ENCODE measurements at places on chromosomes 4 and X.

DNA sequence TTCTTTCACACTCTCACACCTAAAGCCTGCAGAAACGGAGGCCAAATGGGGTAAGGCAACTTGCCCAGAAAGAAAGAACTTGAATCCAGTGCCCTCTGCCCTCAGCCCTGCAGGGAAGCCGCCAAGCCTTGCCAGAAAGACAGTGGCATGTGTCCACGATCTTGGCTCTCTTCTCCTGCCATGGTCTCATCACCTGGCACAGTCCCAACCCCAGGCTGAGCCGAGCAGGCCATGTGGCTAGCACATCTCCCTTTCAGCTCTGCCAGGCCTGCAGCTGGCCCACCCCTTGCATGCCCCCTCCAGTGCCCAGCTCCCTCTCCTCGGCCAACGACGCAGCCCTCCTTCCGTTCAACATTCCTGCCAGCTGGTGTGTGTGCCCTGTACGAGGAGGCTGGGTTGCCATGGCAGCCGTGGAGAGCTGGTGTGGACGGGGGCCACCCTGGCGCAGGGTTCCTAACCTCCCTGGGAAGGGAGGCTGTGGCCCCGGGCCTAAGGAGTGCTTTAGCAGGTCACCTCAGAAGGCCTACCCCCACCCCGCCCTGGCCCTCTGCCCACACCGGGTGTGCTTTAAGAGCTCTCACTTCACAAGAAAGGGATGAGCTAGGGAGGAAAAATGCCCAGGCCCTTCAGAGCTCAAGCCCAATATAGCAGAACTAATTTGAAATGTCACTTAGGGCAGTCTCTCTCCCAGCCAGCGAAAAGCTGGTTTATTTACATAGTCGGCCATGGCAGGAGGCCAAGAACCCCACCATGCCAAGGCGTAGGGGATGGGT, 73.0 kb upstream of the PJA1 start:
- no peak for DNase-seq

GRCh38 chrX:97366237-97366636, 482.5 kb downstream of the RPA4 start:
- DNase-seq = no peak

DNA sequence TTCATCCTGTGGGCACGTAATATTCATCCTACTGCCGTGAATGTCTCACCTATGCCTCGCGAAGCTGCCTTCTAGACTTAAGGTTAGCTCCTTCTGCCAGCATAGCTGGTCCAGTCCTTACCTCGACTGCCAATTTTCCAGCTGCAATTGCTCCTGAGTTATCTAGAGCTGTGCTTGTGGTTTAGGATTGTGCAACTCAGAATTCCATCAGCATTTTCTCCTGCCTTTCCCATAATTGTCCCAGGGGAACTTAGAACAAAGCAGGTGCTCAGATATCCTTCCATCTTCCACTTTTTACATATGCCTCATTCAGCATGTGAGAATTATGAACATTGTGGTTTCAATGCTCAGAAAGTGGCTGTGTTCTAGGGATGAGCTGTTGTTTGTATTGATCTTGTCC, 131.4 kb upstream of the ADGRL3 start:
- no peak for DNase-seq

DNA sequence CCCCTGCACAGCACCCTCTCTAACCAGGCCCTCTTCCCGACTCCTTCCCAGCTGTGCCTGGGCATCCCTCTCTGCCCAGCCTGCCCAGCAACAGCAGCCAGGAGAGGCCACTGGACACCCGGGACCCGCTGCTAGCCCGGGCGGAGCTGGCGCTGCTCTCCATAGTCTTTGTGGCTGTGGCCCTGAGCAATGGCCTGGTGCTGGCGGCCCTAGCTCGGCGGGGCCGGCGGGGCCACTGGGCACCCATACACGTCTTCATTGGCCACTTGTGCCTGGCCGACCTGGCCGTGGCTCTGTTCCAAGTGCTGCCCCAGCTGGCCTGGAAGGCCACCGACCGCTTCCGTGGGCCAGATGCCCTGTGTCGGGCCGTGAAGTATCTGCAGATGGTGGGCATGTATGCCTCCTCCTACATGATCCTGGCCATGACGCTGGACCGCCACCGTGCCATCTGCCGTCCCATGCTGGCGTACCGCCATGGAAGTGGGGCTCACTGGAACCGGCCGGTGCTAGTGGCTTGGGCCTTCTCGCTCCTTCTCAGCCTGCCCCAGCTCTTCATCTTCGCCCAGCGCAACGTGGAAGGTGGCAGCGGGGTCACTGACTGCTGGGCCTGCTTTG, 1.1 kb downstream of the AVPR2 start:
- no peak for DNase-seq

- no peak for DNase-seq
Measured at GRCh38 chr4:181147416-181147951, 1095.7 kb upstream of the TENM3 start.

GRCh38 chrX:108344216-108344615, 94.0 kb downstream of the COL4A6 start:
- no peak for DNase-seq

DNA sequence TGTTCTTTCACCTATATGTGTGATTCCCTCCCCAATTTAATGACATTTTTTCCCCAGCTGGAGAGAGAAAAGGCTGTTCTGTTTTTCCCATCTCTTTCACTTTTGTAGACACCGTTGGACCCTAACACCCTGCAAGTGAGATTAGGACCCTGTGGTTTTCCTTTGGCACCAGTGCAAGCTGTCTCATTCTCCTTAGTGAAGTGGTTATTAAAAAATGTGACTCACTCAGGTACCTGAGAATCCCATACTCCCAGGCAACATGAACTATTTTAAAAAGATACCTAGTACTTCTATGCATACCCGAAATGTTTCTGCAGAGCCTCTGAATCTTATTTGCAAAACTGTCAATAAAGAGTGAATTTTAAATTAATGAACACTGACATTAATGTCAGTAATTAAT, 175.7 kb upstream of the TBC1D9 start:
- DNase-seq = no peak

GRCh38 chr4:176413171-176413570, 93.4 kb downstream of the SPCS3 start:
- no peak for DNase-seq

DNA sequence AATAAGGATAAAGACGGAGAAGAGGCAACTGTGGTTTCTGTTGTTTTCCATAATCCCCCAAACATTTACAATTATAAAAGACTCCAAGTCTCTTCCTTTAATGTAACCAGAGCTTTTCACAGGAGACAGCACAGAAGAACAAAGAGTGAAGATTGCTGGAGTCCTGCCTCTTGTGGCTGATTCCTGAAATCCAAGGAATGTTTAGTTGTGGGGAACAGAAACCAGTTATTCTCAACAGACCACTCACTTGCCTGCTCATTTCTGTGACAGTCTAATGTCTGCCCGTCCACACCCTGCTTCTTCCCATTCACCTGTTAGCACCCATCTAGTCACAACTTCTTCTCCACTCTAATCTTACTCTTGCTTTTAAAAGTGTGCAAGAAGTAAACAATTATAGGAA, 12.1 kb downstream of the TEX13B start:
- no peak for DNase-seq

DNA sequence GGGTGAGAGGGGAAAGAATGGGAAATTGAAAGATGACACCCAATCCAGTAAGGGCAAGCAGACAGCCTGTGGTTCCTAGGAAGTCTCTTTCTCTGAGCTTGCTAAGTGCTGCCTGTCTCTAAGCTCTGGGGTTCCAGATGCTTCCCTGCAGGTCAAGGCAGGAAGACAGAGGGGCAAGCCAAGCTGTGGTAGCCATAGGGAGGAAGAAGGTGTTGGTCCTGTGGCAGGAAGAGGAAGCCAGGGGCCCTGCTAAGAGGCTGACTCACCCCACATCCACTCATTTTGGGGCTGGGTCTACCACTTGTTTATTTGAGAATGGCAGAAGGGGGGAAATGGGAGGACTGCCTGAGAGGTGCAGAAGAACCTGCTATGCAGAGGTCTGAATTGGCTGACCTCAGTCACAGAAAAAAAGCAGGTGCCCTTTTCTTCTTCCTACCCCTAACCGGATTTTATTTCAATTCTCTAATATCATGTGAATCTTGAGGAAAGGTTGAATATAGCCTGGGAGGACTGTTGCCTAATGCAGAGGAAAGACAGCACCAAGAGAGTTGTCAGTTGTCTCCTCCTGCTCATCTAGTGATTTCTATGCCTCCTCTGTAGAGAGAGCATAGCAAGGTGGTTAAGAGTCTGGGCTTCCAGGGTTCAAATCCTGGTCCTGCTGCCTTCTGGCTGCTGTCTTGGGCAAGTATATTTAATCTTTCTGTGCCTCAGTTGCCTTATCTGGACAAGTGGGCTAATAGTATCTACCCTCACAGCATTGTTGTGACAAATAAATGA, 27.4 kb downstream of the HOPX start:
- DNase-seq = no peak

DNA sequence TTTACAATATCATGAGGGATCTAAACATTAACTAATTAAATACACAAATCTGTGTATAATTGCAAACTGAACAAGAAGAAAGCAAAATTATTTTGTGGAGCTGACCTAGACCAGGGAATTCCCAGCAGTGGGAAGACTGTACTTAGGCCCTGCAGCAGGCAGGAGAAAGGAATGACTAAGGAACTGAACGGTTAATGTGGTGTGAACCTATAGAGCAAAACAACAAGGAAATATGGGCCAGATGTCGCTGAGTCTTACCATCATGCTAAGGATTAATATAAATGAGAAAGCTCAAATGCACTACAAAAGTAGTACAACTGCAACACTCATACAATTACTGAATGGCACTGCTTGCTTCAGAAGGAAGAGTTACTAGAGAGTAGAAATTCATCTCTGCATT, 120.3 kb upstream of the ATXN3L start:
- no peak for DNase-seq

- DNase-seq = no peak
Measured at GRCh38 chrX:31837445-31838049, 765.7 kb upstream of the FTHL17 start.

- DNase-seq = no peak
Measured at GRCh38 chrX:10350981-10351380, 194.2 kb downstream of the CLCN4 start.

GRCh38 chr4:34271479-34272355, 1972.6 kb downstream of the ARAP2 start:
- no peak for DNase-seq

GRCh38 chr4:74230902-74231499, 73.1 kb downstream of the MTHFD2L start:
- no peak for DNase-seq

DNA sequence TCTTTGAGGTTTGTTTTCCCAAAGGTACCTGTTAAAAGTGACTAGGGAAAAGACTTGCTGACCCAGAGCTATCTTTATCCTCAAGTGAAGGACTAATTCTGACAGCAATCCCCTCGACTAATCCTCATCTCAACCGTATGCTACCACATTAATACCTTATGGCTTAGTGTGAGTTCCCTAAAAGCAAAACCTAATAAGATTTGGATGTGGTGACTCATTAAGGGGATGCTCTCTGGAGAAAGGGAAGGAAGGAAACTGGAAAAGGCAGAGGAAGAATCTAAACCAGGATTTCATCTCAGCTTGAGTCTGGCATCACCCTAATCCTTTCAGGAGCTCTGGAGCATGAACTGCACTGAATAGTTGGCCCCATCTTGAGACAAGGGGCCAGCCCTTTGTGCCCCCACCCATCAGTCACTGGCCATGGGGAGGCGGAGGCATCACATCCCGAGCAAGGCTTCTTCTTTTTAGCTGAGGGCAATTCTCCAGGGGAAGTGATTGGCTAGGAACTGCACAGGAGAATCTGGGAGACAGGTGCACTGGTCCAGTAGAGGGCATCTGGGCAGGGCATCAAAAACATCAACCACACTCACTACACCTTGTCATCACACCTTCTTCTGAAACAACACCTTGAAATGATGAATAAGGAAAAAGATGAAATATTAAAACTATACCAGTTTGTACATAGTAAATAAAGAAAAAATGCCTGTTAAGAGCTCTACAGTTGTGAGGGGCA, 6.9 kb upstream of the BBS7 start:
- DNase-seq = no peak

DNA sequence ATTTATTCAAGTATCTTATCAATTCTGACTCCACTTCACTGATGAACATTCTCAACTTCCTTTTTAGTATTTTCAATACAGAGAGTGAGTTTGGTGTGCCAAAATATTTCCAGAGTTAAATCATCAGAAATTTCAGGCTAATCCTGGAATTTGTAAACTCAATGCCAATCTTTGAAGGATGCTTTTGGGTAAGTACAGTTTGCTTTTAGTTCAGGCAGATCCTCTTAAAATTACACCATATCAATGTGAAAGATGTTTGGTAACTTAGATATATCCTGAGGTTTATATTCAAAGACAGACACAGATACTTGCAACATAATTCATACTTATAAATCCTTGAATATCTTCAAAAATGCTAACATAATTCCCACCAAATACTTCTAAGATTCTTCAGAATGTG, 76.0 kb upstream of the FAM47B start:
- DNase-seq = no peak

DNA sequence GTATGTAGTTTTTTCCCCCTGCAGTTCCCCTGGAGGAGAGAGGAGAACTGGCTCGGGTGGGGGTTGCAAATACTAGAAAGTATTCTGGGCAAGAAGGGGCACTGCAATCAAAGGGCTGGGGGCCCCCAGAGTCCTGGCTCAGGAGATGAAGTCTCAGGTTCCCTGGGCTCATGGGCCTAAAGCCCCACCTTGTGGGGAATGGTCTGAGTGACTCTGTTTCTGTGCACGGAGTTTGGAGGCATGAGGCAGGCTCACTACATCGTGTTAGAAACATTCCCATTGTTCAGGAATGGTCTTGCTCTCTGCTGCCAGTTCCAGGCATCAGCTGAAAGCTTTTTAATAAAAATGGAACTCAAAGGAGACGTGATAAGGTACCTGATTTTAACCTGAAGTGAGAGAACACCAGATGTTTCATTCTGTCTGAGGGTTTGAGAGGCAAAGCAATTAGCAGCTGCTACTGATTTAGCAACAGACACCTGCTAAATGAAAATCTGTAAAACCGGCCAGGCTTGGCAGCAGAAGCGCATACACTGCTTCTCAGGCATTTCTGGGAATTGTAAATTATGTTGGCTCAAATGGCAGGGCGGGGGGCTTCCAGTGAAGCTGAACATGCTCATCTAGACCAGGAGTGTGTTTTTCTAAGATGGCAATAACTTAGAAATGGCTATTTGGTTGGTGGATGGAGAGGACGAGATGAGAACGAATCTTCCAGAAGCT, 122.7 kb downstream of the TMEM164 start:
- no peak for DNase-seq

DNA sequence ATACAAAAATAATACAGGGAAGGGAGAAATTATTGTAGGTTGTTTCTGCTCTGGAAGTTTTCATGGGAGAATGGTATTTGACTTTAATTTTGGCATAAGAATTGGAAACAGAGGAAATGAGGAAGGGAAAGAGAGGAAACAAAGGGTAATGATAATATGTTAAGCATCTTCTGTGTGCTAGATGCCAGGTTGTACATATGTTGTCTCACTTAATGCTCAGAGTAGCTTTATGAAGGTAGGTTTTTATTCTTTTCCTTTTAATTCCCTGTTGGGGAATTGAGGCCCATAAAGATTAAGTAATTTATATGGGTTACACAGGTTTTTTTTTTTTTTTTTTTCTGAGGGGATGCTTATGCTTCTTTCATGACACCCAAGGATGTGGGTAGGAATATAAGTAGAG, 19.2 kb downstream of the BLTP1 start:
- DNase-seq = no peak

- DNase-seq = no peak
Measured at GRCh38 chr4:124890522-124890921, 178.0 kb upstream of the ANKRD50 start.

GRCh38 chr4:26226629-26227376, 94.0 kb upstream of the RBPJ start:
- peak; percentile 57 for DNase-seq
